ENCODE measurements at places on chromosomes 7 and 10. TPM values are rescaled to one million over a fixed set of nuclear protein-coding genes. Genes with fewer than 3 reads are reported as not detected.

DNA sequence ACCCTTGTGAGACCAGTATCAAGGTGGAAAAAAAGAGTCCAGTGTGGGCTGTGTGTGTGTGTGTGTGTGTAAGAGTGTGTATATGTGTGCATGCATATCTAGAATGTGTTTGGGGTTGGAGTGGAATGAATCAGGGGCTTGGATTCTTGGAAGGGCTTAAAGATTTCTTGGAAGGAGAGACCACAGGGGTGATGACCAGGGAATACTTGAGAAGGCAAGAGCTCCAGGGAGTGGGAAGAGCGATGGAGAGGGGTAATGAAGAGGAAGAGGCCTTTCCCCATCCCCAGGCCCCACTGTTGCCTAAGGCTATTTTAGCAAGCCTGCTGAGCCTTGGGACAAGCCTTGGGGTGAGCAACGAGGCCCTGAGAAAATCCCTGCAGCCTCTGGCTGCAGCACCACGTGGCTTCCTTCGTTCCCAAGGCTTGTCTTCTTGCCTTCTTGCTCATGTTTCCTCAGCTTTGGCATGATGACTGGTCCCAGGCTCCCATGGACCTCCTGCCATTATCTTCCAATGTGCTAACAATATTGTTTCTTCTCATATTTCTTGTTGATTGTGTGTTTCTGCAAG is 663.4 kb downstream of the INHBA start:
- DNase-seq, result no peak

MRPS17 gene
- 12.9 TPM for total RNA-seq

- DNase-seq, result peak; percentile 90
Observed at GRCh38 chr7:2633538-2634266, 1.9 kb downstream of the TTYH3 start.

- DNase-seq, result peak; percentile 76
Observed at GRCh38 chr10:73644015-73644743, 2.9 kb upstream of the MYOZ1 start.

TFEC gene
- not detected for total RNA-seq

TACR2 gene
- total RNA-seq, result under 0.01 TPM

HABP2 gene
- total RNA-seq, result not detected

DNA sequence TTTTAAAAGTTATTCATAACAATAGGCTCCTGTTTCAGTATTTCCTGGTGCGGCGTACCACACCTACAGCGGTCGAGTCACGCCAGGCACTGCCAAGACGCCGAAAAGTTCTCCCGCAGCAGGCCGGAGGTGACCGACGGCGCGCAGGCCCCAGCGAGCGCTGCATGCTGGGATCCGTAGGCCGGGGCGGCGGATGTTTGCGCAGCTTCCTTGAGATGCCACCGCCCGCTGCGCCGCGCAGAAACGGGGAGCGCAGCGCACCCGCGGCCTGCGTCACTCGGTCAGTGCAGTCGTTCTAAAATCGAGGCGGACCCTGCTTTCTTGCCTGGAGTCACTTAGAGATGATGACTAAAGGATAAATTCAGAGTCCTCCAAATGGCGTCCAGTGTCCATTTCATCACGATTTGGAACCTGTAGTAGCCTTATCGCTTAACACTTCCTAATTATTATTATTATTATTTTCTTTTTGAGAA is 1.3 kb upstream of the KIF11 start:
- DNase-seq, result peak; percentile 93

DNA sequence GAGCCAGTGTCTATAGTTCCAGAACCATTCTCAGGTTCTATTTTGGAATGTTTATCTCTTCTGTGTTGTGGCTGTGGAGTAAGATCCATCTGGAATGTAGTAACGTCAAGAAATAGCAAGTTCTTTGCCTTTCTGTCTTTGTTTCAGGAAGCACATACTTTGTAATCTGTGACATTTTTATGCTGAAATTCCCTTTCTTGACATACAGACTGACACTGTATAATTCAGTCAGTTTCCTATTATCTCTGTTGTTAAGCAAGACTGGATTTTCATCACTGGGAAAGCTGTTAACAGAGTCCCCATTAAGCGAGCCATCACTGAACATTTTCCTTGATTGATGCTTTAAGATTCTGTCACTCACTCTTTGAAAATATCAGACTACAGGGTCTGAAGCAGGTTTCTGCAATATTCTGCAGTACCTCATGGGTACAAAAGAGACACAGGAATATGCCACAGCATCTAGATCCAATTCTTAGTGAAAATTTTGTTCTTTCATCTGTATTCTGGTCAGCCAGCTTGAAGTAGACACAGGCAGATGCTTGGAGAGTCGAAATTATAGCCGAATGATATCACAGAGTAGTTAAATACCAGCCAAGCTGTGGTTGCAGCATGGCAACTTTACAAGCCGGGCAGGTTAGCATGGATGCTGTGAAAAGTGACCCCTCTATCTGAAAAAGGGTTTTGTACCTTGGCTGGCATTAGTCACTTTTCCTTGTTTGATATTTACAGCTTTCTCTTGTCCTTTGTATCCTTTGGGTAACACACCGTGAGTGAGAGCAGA is 62.6 kb downstream of the CACNB2 start:
- peak; percentile 6 for DNase-seq

- peak; percentile 18 for DNase-seq
Observed at GRCh38 chr7:2012981-2013380, 219.8 kb downstream of the MAD1L1 start.

CTAGE4 gene
- 0.43 TPM for total RNA-seq

LRMDA gene
- under 0.01 TPM for total RNA-seq

- peak; percentile 91 for DNase-seq
Observed at GRCh38 chr10:89301721-89302445, at the start of gene IFIT2. Gene IFIT2, plus strand, starts transcription at chr10:89302046. Its CDS starts 78 bp downstream, at chr10:89302124.

IL6 gene
- 19.6 TPM for total RNA-seq

CUEDC2 gene
- 51.0 TPM for total RNA-seq

DNA sequence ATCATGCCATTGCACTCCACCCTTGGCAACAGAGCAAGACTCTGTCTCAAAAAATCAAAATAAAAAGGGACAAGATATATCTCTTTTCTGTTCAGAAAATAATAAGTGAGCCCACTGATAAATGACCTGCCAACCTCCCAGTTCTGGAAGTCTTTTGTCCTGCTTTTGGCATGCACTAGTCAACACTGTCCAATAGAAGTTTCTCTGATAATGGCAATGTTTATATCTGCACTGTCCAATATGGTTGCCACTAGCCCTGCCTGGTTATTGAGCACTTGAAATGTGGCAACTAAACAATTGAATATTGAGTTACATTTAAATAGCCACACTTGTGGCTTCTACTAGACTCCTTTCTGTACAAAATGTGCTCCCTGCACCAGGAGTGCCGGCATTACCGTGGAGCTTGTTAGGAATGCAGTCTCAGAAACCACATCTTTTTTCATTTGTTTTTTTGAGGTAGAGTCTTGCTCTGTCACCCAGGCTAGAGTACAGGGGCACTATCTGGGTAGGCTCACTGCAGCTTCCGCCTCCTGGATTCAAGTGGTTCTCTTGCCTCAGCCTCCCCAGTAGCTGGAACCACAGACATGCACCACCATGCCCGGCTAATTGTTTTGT is 229.7 kb downstream of the CACNB2 start:
- DNase-seq, result no peak

SHTN1 gene
- 2.2 TPM for total RNA-seq

DNA sequence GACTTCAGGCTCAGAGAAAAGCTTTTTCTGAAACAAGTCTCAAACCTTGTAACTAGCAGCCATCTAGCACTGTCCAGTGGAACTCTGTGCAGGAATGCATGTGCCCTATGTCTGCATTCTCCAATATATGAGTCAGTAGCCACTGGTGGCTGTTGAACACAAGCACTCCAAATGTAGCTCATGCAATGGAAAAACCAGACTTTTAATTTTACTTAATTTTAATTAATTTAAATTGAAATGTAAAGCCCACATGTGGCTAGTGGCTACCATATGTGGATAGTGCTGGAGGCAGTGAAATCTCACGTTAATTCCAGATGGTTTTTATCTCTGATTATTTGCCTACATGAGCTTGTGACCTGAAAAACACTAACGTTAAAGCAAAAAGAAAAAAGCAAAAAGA is 225.1 kb downstream of the GATA3 start:
- peak; percentile 60 for DNase-seq

- DNase-seq, result no peak
Observed at GRCh38 chr10:79360499-79361342, 13.5 kb downstream of the PPIF start.

DNA sequence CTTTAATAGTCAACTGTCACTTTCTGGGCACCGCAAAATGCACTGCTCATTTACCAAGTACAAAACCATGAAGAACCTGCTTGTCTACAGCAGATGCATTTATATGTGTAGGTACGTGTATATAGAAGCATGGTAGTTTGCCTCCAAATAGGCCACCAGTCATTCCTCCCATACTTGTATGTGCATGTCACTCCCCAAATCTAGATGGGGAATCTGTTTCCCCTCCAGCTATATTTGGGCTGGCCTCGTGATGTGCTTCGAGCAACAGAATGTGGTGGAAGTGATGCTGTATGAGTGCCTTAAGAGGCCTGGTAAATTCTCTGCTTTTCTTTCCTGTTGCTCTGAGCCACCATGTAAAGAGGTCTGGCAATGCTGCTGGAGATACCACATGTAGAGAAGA is 47.1 kb downstream of the PSMC2 start:
- no peak for DNase-seq

DNA sequence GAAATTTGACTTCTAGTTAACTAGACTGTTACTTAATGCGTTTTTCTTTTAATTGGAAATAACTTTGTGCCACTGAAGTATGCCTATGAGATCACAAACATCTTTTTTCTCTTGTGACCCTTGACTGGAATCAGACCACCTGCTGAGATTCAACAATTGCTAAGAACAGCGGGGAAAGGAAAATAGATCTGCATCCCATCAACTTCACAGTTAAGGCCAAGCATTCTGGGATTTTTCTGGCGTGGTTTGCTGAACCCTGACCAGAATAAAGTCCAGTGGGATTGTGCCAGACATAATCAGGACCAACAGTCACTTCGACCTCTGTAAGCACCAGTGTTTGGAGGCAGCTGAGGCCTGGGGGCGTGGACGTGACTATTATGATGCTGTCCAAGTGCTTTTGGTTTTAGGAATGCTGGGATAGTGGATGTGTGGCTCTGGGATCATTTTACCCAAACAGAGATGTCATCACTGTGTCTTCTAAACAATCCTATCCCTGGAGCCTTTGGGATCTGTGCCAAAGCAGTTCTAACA is 373.3 kb upstream of the PRKCQ start:
- peak; percentile 26 for DNase-seq

DNA sequence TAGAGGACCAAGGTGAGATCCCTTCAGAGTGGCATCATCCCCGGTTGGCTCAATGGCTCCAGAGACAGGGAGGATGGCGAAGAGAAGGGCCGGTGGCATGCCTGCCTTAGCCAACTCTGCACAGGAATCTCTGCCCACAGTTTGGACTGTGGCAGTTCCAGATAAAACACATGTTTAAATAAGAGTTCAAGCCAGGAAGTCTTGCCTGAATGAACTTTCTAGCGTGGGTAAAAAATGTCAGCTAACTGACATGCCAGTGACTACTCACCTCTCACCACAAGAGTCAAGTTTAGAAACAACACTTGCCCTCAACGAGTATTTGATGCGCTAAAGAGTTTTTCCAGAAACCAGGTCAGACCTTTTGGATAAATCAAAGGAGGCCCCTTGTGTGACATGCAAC is 3.0 kb downstream of the NOD1 start:
- DNase-seq, result no peak

INMT gene
- 15.8 TPM for total RNA-seq

SLC39A12 gene
- not detected for total RNA-seq

GRCh38 chr7:102891693-102892261 is 21.0 kb upstream of the LRRC17 start:
- DNase-seq, result peak; percentile 74

GRCh38 chr10:79131836-79132631 is 63.3 kb downstream of the ZMIZ1 start:
- DNase-seq, result no peak

GRID2IP gene
- not detected for total RNA-seq

DNA sequence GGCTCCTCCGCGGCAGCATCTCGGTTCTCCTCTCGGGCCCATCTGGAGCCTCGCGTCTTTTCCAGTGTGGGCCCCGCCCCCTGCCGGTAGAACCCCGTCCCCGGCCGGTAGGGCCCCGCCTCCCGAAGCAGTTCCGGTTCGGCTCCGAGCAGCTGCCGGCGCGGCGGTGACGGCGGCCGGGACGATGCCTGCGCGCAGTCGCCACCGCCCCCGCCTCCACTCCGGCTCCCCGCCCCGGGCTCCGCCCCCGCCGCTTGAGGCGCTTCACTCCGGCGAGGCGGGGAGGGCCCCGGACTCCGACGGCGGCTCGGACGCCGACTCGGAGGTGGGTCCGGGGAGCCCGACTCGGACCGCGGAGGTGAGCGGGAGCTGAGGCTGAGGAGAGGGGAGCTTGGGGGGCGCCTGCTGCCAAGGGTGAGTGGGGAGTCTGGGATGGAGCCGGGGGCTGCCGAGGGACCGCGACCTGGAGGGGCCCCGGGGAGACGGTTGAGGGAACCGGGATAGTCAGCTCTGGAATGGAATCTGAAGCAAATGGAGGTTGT is at the start of gene SAMD8:
TSS of gene SAMD8 (plus strand) at position 292 of the 542 bp plus-strand sequence. CDS start 38,873 bp downstream, outside the sequence.
- peak; percentile 96 for DNase-seq

DNA sequence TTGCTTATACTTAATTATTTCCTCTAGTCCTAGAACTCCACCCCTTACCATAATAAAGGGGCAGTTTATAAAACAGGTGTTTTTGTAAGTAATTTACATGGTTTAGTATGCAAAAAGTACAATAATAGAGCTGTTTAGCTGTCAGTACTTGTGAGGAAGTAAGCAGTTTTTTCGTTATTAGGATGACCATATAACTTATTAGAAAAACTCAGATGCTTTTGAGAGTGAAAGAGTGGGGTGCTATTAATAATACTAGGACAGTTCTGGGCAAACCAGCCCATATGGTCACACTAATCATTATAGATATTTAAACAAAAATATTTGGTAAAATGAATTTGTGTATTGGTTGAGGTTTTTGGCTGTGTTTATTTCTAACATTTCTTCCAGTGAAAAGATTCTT is 201.9 kb upstream of the KAT6B start:
- DNase-seq, result no peak

PKD2L1 gene
- total RNA-seq, result not detected

DNA sequence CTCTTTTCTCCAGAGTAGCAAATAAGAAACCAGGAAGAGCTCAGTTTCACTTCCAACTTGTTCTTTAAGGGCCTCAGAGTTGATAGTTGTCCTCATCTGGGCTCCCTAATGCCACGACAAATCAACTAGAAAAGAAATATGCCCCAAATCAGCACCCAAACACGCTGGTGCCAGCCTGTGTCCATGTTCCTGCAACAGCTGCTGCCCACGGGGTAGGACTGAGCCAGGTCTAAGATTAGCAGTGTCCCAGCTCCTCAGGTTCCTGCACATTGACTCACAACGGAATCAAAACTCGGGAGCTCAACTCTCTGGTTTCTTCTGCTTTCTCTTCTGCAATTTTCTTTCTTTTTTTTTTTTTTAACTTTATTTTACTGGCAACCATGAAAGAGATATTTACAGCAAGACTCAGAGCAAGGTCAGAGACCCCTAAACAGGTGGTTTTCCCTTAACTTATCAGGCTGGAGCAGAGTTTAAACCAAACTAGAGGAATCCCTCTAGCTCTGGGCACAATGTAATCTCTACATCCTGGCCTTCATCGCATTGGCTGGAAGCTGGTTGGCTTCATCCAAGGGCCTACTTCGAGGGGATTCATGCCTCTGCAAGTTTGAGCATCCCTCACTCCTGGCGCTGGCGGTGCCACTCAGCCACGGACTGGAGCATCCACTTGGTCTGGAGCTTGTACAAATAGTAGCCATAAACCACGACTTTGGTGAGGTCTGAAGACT is 126.1 kb downstream of the PFKFB3 start:
- DNase-seq, result no peak

GRCh38 chr7:45084336-45084735 is 4.4 kb downstream of the NACAD start:
- DNase-seq, result no peak

- DNase-seq, result peak; percentile 90
Observed at GRCh38 chr10:87861566-87861952, 1.8 kb downstream of the KLLN start.

GRCh38 chr7:45259966-45260646 is 102.5 kb downstream of the RAMP3 start:
- DNase-seq, result peak; percentile 17

TMEM176A gene
- total RNA-seq, result not detected
